ENCODE measurements at places on chromosomes 3 and 15.
A peak's percentile ranks its signal among the peaks of the same experiment; 100 is the strongest.

DNA sequence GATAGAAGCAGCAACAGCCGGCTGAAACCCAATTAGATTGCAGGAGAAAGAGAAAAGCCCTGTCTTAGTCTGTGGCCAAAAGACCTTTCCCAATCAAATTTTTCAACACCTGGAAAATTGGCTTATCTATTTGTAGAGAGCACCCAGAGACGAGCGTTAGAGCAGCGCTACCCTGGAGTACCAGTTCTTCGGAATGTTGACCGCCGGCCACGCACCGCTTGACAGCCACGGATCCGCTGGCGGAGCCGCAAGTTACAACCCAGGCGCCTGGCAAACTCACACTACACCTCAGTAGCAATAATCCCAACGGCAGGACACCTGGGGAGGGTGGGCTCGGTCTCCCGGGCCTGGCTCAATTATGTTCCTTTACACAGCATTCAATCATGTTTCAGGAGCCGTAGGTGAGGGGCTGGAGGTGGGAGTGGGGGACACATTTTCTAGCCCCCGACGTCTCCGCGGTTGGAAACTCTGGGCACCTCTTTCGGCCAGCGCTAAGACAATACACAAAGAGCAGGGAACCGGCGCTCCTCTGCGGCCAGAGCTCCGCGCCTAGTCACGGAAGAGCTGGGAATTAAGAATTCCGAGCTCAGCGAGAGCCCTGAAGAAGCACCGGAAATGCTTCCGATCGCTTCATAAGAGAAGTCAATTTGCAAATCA, 1.2 kb downstream of the MB21D2 start:
- DNase-seq = peak; percentile 33

DNA sequence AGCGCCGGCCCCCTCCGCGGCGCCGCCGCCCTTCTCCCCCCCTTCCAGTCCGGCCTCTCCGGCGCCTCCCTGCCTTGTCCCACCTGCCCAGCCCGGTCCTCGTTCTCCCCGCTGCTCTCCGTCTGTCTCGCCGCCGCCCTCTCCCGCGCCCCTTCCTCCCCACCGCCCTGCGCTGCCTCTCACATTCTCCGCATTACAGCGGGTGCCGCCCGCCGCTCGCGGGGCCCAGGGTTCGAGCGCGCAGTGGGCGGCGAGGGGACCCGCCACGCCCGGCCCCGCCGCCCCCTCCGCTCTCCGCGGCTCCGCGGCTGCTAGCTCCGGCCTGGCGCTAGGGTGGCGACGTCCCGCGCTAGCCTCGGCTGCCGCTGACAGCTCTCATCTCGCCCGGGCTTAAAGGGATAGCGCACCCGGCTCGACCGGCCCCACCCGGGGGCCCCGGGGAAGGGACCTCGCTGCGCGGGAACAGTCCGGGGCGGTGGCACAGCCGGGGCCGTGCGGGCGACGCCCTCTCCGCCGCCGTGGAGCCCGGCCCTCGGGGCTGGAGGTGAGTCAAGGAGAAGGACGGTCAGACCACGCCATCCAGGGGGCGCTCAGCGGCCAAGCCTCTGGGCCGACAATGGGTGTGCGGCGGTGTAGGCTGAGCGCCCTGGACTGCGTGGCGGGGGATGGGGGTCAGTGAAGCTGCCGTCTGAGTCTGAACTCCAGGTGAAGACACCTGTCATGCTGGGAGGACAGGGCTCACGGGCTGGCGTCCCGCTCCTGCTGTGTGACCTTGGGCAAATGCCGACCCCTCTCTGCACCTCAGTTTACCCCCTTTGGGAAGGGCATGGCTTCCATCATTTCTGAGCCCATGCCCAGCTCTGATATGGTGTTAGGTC, 187.4 kb upstream of the LINGO1 start:
- no peak for DNase-seq

DNA sequence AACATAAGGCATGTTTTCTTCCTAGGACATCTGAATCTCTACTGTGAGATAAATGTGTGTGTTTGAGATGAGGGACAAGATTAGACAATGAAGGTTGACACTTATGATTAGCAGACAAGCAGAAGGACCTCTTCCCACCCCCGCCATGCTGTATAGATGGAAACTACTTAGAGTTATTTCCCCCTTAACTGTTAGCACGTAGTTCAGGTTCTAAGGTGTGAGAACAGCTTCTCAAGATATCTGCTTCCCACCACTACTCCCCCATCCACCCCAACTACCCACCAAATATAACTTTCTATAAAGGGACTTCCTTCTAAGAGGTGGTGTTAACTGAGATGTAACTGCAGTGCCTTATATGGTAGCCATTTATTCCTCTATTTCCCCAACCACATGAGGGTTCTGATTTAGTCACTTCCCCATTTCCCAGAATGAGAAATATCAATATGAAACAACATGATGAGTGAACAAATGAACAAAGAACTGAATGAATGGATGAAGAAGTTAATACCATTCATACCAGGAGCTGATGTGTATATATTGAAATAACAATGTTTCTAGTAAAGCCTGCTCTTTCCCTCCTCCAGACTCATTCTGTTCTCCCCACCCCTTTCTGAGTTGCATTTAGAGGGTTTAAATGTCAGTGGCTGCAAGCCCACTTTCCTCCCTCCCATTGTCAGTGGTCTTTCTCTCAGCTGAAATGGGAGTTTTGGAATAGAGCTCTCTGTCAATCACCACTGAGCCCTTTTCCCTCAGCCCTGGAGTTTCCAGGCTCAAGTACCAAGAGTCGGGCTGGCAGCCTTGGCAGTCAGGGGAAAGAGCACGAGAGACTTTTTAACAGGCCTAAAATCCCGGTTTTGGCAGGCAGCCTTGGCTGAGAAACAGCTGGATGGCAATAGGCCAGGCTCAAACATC, 7.7 kb upstream of the RFTN1 start:
- DNase-seq = no peak

DNA sequence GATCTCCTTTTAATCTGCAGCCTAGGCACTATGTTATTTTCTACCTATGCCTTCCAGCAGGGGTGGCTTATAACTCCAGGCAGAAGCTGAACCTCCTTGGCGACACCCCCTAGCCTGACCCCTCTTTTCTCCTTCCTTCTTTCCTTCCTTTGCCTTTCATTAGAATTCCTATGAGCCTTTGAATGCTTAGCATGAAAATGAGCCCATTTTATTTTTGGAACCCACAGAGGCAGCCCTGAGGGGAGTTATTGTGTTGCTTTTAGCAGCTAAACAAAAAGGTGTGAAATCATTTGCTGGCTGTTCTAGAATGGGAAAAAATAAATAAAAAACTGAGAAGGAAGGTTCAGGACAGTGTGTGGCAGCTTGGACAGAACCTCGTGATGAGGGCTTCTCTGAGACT, 164.6 kb upstream of the ICE2 start:
- DNase-seq = no peak

- DNase-seq = no peak
These were observed 12.2 kb downstream of the NEK10 start for GRCh38 chr3:27356976-27357375.

- no peak for DNase-seq
These were observed 39.2 kb downstream of the RFT1 start for GRCh38 chr3:53091011-53091410.

DNA sequence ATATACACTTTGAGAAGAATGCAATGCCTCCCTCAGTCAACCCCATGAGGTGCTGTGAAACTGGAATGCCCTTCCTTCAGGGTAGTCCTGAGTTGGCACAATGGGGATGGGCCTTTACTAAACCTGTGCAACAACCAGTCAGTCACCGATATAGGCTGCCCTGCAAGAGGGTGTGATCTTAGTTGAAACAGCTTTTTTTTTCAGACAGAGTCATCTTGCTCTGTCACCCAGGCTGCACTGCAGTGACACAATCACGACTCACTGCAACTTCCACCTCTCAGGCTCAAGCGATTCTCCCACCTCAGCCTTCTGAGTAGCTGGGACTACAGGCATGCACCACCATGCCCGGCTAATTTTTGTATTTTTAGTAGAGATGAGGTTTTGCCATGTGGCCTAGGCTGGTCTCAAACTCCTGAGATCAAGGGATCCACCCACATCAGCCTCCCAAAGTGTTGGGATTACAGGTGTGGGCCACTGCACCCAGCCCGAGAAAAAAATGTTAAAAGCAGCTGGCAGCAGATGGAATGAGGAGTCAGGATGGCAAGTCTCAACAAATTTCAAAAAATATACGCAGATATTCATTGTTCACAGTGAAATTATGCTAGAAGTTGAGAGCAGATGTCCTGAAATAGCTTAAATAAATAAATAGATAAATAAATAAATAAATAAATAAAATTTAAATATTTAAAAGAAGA, 31.8 kb downstream of the MYO5A start:
- peak; percentile 72 for DNase-seq

DNA sequence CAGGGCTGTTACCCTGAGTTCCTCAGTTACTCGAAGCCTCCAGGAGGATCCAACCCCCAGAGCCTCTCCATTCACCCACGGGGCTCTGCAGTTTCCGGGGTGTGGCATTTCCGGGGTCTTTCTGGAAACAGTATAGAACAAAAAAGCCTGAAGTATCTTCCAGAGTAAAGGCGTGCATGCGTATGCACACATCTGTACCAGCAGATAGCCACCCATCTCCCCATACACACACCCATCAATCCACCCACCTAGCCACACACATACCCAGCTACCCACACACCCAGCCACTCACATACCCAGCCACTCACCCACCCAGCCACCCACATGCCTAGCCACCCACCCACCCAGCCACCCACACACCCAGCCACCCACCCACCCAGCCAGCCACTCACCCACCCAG, 2.9 kb upstream of the DNAJB8 start:
- no peak for DNase-seq

- DNase-seq = no peak
These were observed 98.1 kb downstream of the XXYLT1 start for GRCh38 chr3:195172896-195173295.

DNA sequence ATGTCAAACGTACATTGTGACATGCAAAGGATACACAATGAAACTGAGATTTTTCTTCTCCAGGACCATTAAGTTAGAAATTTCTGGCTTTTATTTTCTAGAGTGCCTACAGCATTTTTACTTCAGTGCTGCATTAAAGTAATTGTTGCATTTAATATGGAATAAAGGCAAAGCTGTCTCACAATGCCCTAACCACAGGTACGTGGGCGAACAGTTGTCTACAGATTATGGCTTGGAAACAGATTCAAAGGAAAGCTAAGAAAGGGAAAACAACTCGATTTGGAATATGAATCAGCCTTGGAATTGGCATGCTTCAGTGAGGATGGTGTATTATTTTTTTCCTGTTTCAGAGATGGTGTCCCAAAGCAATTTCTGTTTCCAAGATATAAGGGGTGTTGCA, 79.1 kb upstream of the TUSC7 start:
- DNase-seq = no peak

GRCh38 chr3:176208915-176209314, 988.4 kb downstream of the TBL1XR1 start:
- no peak for DNase-seq

GRCh38 chr3:43477600-43477999, 144.2 kb downstream of the ANO10 start:
- DNase-seq = no peak

DNA sequence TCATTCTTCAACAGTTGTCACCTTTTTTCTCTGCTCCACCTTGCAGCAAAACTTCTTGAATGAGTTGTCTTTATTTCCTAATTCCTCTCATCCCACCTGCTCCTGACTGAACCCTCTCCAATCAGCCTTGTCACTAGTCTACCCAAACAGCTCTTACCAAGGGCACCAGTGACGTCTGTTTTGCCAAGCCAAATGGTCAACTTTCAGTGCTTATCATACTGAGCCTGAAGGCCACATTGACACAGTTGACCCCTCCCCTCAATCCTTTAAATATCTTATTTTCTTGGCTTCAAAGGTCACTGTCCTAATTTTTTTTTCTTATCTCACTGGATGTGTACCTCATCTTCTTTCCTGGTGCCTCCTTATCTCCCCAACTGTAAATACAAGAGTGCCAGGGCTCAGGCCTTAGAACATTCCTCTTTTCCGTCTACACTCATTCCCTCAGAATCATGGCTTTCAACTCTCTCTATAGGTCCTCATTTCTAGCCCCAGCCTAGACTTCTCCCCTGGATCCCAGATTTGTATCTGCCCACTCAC, 43.2 kb downstream of the CMTM8 start:
- DNase-seq = no peak

GRCh38 chr15:91192285-91192684, 92.2 kb downstream of the SV2B start:
- DNase-seq = no peak

GRCh38 chr3:180624714-180625113, 22.8 kb downstream of the TTC14 start:
- no peak for DNase-seq

GRCh38 chr3:102206511-102207031, 228.2 kb upstream of the ZPLD1 start:
- DNase-seq = peak; percentile 80

- peak; percentile 59 for DNase-seq
These were observed 45.8 kb downstream of the MITF start for GRCh38 chr3:69784954-69785514.

- DNase-seq = no peak
These were observed 210.8 kb downstream of the CHST2 start for GRCh38 chr3:143330296-143330868.

GRCh38 chr3:14117468-14118399, 6.9 kb downstream of the CHCHD4 start:
- no peak for DNase-seq

GRCh38 chr3:29415482-29416223, 134.8 kb downstream of the RBMS3 start:
- DNase-seq = no peak

DNA sequence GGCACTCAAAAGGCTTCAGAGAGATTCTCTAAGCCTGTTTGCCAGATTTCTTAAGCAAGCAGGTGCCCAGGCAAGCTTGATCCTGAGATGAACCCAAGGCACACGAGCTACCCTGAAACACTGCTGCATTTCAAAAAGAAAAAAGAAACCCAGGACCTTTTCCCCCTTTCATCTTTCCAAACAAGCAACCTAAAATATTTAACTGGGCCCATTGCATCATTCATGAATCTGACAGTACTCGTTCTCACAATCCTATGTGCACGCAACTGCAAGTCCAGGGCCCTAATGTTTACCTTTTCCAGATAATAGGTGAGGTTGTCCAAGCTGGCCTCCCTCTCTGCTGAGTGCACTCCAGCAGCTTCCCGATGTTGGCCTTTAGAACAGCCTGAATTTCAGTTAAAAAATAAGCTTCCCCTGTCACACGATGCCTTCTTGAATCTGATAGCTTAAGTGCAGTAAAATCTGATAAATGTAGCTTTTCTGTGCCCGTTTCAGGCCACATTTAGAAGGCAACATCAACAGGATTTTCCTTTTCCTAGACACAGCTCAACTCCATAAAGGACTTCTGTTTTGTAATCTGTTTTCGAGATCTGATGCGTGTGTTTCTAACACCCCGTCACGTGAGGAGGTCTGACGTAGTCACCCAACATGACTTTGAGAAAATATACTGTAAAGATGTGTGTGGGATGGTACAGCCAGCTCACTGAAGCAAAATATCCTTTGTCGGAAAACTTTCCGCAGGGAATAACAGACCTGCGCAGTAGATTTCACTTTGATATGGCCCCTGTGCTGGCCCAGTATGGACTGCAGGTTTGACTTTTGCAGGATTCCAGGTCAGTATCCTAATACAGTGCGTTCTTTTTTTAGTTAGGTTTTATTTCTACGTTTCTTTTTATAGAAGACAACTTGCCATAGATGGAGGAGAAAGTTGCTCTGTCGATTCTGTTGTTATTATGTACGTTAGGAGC, 55.1 kb upstream of the RASA2 start:
- no peak for DNase-seq

GRCh38 chr15:66046751-66047150, 177.5 kb downstream of the RAB11A start:
- no peak for DNase-seq
